ENCODE measurements at places on chromosomes 13 and 19.

GRCh38 chr13:26719356-26719945 is 41.1 kb downstream of the GPR12 start:
- DNase-seq, result no peak

DNA sequence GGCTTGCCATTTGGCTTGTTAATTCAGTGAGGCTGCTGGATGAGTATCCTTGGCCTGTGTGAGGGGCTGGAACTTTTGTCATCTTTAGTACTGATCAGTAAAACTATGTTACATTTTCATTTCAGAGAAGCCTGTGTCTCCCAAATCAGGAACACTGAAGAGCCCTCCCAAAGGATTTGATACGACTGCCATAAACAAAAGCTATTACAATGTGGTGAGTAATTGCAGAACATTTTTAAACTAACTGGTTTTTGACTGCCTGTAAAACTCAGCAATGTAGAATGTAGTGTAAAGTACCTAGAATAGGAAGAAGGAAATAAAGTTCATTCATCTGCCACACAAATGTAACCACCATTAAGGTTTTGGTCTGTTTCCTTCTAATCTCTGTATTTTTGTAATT is 87.4 kb upstream of the TEX29 start:
- DNase-seq, result no peak

GRCh38 chr13:33642374-33643065 is 175.4 kb upstream of the RFC3 start:
- DNase-seq, result no peak

GRCh38 chr19:51808333-51808986 is 13.5 kb downstream of the FPR3 start:
- no peak for DNase-seq

- no peak for DNase-seq
Measured at GRCh38 chr13:75792526-75793187, 156.5 kb downstream of the LMO7 start.

DNA sequence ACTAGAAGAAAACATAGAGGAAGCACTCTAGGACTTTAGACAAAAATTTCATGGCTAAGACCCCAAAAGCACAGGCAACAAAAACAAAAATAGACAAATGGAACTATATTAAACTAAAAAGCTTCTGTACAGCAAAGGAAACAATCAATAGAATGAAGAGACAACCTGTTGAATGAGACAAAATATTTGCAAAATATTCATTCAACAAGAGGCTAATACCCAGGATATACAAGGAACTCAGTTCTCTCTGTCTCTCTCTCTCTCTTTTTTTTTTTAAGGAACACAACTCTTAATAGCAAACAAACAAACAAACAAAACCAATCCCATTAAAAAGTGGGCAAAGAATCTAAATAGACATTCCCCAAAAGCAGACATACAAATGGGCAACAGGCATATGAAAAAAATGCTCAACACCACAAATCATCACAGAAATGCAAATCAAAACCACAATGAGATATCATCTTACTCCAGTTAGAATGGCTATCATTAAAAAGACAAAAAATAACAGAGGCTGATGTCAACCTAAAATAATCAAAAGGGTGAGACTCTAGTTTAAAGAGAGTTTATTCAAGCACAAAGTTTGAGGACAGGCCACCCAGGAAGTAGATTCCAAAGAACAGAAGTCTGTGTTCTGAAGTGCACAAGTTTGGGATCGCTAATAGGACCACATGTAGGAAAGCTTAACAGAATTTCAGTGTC is 27.1 kb upstream of the SLC7A9 start:
- no peak for DNase-seq

DNA sequence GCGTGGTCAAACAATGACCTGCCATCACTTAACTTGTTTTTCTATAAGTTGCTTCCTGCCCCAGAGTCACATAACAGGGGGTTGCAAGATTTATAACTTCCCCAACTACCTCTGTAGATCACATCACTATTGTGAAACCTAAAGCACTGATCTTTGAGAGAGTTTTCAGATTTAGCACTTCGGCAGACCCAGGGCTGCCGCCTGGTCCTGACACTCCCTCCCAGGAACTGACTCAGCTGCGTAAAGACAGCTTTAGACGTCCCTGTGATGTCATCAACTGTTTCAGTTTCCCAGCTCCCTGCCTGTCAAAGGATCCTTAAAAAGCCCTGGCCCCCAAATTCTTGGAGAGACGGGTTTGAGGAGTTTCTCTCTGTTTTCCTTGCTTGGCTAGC is 33.3 kb downstream of the IGFL2 start:
- no peak for DNase-seq

- peak; percentile 48 for DNase-seq
Measured at GRCh38 chr13:114035583-114036531, 62.0 kb upstream of the C13orf46 start.

DNA sequence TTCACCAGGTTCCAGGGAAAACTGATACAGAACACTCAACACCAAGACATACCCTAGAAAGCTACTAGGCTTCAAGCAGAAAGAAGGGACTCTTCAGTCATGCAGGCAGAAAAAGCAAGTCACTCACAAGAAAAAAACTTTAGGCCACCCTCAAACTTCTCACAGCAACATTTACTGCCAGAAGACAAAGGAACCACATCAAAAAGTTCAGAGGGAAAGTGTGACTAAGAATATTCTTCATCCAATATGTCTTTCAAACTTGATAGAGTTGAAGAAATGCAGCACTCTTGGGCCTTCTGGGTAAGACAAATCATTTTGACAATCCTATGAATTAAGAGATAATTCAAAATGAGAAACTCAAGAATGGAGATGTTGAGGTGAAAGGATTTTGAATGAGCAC is 7.7 kb downstream of the DZIP1 start:
- DNase-seq, result no peak

DNA sequence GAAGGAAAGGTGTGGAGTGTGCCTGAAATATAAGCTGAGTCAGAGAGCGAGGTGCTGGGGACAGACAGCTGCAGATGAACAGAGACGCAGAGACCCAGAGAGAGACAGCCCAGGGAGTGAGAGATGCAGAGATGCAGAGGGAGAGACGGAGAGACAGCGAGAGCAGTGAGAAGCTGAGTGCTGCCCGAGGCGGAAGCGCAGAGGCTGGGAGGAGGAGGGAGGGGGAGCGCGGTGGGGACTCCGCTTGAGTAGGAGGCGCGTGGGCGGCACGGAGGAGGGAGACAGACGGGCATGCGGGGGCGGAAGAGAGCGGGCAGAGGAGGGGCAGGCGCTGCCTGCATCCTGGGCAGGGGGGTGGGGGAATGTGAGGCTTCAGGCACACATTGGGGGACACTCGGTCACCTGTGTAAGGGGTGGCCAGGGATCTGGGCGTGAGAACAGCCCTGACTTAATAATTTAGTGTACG is 25.7 kb downstream of the SLC8A2 start:
- DNase-seq, result no peak

DNA sequence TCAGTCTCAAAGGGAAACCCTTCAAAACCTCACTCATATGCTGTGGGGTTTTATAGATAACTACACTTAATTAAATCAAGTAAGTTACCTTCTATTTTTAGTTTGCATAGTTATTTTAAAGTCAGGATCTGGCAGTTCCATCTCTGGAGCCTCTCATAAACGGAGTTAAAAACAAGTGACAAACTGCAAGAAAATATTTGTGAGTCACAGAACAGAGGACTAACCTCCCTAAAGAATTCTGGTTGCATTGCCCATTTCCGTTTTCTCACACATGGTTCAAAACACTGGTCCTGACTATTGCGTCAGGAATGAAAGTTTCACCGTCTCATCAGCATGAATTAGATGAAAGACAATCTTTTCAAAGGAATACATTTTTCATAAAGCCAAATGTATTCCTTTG is 10.6 kb downstream of the RXFP2 start:
- DNase-seq, result peak; percentile 91

GRCh38 chr13:44989941-44990340 is 603 bp downstream of the GPALPP1 start:
- DNase-seq, result no peak

GRCh38 chr19:5086230-5086629 is 117.3 kb downstream of the KDM4B start:
- DNase-seq, result no peak

DNA sequence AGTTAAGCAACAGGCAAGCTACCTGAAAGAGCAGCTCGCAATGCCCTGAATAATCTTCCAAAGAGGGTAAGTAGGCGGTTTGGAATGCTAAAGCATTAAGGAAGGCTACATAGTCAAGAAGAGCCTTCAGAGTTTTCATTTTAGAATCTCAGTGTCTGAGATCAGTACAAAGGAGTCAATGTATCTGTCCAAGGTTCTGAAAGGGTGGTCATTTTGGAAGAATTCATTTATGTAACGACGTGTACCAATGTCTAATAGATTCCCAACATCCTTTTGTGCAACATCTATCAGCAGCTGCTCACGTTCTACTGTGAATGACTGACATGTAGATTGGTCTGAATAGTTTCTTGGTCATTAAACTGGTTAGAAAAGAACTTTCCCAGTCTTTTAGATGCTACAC is 15.2 kb downstream of the ZNF665 start:
- DNase-seq, result no peak

- DNase-seq, result no peak
Measured at GRCh38 chr13:37014609-37015008, 14.0 kb downstream of the EXOSC8 start.

- DNase-seq, result peak; percentile 59
Measured at GRCh38 chr19:38049105-38049649, 142.2 kb downstream of the SIPA1L3 start.

- DNase-seq, result no peak
Measured at GRCh38 chr13:36006347-36006746, 124.8 kb downstream of the DCLK1 start.

DNA sequence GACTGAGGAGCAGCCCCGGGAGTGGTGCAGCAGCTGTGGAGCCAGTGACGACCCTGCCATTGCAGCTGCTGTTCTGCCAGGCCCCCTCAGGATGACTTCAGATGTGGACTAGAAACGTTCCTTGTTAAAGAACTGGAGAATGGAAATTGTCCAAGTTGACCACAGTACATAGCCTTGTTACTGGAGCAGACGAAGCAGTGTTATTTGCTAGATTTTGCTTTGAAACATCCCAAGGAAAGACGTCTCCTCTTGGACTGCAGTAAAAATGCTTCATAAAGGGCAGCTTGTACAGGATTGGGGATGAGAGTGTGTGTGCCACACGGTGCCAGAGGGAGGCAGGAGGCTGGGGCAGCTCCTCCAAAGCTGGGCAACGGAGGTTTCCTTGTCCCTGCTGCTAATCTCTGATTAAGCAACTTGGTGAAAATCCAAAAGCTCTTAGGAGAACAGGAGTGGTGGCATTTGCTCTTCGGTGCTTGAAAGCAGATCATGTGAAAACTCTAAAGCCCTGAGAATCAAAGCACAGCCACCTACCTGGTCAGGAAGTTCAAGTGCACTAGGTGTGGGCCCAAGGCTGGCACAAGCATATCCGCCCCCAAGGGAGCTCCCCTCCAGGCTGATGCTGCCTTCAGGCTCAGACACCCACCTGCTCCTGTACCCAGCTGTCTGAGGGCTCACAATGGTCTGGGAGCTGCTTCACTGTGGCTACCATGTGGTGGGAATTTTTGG is 34.5 kb downstream of the SHISA2 start:
- DNase-seq, result no peak

GRCh38 chr13:51873837-51874236 is 12.1 kb downstream of the CCDC70 start:
- DNase-seq, result no peak

- no peak for DNase-seq
Measured at GRCh38 chr13:100478107-100478809, 110.3 kb downstream of the GGACT start.

- no peak for DNase-seq
Measured at GRCh38 chr13:90455823-90456222, 891.7 kb upstream of the MIR17HG start.

GRCh38 chr19:4495471-4495870 is 22.8 kb downstream of the PLIN4 start:
- no peak for DNase-seq

GRCh38 chr19:2743099-2743498 is 3.3 kb upstream of the SLC39A3 start:
- DNase-seq, result no peak

DNA sequence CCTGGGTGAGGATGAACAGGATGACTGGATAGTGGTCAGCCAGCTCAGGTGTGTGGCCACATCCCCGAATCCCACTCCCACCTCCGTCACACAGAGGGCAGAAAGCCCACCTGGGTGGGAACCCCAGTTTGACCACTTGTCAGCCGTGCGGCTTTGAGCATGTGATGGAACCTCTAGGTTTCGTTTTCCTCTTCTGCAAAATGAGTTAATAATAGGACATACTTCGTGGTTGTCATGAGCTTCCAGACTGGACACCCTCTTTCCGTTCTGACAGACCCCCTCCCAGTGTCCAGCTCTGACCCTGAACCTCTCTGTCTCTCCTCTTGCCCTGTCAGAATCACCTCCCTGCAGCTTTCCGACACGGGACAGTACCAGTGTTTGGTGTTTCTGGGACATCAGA is 1.8 kb downstream of the AXL start:
- no peak for DNase-seq

DNA sequence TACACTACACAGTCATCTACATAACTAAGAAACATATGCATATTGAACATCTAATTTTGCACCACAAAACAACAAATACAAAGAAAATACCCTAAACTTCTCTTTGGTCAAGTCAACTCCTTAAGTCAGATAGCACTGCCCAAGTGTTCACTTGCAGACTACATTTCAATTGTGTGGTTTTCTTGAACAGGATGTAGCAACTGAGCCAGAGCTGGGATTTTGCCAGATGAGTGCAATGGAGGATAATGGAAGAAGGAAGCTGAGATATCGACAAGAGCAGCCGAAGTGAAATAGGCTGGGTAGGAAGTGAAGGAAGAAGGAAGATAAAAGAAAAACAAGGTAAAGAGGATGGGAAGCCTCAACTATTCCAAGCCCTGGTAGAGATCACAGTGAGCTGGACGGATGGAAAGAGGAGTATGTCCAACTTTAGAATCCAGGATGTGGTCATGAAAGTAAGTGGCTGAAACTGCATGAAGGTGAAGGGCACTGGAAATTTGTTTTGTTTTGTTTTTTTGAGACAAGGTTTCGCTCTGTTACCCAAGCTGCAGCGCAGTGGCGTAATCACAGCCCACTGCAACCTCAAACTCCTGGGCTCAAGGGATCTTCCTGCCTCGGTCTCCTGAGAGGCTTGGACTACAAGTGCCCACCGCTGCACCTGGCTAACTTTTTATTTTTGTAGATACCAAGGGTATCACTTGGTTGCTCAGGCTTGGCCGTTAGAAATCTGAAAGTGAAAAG is 15.0 kb downstream of the NUFIP1 start:
- DNase-seq, result peak; percentile 54

- DNase-seq, result no peak
Measured at GRCh38 chr19:36051236-36051635, 2.8 kb downstream of the THAP8 start.

GRCh38 chr19:40717880-40718773 is 1.2 kb downstream of the ITPKC start:
- no peak for DNase-seq

DNA sequence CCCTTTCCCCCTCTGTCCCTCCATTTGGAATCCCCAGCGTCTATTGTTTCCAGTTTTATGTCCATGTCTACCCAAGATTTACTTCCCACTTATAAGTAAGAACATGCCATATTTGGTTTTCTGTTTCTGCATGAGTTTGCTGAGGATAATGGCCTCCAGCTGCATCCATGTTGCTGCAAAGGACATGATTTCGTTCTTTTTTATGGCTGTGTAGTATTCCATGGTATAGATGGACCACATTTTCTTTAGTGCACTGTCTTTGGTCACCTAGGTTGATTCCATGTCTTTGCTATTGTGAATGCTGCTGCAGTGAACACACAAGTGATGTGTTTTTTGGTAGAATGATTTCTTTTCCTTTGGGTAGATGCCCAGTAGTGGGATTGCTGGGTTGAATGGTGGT is 3.8 kb downstream of the ZNF555 start:
- no peak for DNase-seq

- DNase-seq, result no peak
Measured at GRCh38 chr19:4557971-4558941, 1.2 kb downstream of the SEMA6B start.
